ENCODE measurements at places on chromosomes 2 and 18.

DNA sequence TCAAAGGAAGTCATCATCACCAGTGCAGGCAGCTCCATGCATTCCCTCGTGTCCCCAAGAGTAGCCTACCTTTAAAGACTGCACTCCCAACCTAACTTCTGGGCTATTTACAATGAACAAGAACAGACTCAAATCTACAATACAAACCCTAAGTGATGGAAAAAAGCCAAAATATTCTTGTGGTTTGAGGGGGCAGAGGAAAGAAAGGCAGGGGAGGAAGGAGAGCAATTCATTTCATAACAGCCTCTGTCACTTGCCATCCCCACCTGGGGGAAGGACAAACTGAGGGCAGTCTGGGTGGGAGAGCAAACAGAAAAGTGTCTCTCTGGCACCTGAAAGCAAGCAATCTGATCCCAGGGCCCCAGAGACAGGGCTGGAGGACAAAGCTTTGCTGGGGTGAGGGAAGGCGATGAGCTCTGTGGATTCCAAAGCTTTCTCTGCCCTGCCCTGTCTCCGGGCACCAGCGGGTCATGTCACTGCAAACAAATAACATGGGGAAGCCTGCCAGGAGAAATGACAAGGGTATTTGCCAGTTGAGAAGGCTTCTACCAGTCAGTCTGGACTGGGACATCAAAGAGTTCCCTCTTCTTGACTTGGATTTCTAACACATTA lies 528.0 kb upstream of the TNP1 start:
- DNase-seq = no peak

- no peak for DNase-seq
Measured at GRCh38 chr2:99488539-99489062, 1.2 kb downstream of the REV1 start.

DNA sequence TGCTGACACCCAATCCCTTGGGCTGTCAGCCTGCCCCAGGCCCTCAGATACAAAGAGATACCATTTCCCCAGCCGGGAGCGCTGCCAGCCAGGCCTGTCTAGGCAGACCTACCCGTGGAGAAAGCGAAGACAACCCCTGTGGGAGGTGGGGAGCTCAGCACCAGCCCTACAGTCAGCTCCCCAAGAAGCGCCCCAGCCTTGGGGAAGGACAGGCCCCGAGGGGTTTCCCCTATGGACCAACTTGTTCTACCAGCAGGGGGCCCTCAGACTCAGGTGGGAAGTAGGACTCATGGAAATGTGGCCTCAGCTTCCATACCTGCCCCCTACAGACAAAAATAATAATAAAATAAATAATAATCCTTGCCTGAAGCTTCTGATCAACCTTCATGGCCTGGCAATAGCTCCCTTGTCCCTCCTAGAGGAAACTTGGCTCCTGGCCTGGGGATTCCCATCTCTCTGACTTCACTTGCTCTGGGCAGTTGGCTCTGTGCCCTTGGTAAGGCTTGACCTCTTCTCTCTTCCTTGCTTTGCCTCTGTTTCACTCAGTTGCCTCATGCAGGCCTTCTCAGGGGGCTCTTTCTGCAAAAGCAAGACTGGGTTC lies 7.0 kb downstream of the SLC35F6 start:
- DNase-seq = no peak

- DNase-seq = no peak
Measured at GRCh38 chr2:10254373-10255188, 48.1 kb upstream of the HPCAL1 start.

- no peak for DNase-seq
Measured at GRCh38 chr18:48113691-48114090, 183.2 kb upstream of the SMAD2 start.

- no peak for DNase-seq
Measured at GRCh38 chr18:23593720-23594119, 7.4 kb upstream of the NPC1 start.

DNA sequence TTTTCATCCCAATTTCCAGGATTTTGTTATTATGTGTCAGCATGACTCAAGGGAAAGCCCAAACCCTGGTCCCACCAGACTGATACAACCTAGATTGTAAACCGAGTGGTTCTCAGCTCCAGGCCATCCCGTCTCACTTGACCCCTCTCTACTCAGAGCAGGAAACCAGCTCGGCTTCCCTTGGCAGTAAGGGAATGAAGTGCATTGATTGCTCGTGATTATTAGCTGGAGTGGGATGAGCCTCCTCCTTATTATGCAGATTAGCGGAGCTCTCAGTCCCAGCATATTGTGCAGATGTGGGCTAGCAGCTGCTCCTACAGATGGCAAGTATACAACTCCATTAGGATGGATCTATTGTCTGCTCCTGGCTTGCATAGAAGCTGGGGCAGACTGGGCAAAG lies 167.6 kb downstream of the LNPK start:
- no peak for DNase-seq

- no peak for DNase-seq
Measured at GRCh38 chr2:16130906-16131400, 190.6 kb downstream of the MYCN start.

DNA sequence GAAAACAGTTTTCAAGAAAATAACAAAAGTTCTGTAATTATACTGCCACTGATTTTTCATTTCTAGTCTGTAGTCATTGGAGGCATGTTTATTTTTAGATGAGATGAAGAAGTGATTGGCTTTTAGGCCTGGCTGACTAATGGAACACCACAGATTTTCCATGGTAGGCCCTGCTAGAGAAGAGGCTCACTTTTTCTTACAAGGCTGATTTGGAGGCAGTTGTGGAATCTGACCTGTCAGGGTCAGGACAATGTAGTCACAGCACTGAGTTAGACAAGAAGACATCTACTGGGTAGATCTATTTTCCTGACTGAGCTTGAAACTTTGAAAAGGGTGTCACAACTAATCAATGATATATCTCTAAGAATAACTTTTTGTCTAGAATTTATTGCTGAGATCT lies 43.9 kb downstream of the KDM3A start:
- DNase-seq = no peak

GRCh38 chr2:167475791-167476190 lies 587.5 kb downstream of the XIRP2 start:
- DNase-seq = no peak

DNA sequence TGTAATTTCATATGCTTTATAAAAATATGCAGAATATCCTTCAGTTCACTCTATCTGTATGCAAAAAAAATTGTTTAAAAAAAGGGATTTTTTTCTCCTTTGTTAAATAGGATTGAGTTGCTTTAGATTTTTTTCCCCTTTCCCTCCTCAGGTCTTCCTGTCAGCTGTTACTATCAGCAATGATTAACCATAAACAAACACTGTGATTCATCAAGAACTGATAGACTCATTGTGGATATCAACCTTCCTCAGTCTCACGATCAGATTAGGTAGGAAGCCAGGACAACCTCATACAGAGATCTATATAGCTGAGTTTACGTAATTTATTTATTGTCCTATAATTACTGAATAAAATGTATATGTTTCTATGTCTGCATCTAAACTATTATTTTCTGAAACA lies 2136.2 kb upstream of the CELF4 start:
- no peak for DNase-seq

DNA sequence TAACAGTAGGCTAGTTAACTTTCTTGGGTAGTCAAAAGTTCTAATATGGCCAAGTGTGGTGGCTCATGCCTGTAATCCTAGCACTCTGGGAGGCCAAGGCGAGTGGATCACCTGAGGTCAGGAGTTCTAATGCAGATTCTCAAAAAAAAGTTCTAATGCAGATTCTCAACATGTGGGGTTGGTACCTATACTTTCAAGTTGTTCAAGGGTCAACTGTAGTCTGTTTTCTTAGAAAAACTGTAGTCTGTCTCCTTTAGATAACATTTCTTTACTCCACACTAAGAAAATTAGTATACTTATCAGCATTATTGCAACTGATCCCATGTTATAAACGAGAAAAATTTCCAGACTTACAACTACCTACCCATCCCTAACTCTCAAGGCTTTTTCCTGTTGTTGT lies 16.6 kb downstream of the INO80D start:
- DNase-seq = no peak

GRCh38 chr18:72541871-72542332 lies 2.2 kb downstream of the CBLN2 start:
- DNase-seq = no peak

- no peak for DNase-seq
Measured at GRCh38 chr2:23350041-23350791, 34.8 kb upstream of the KLHL29 start.

- DNase-seq = no peak
Measured at GRCh38 chr18:23772327-23773024, 83.2 kb downstream of the LAMA3 start.

DNA sequence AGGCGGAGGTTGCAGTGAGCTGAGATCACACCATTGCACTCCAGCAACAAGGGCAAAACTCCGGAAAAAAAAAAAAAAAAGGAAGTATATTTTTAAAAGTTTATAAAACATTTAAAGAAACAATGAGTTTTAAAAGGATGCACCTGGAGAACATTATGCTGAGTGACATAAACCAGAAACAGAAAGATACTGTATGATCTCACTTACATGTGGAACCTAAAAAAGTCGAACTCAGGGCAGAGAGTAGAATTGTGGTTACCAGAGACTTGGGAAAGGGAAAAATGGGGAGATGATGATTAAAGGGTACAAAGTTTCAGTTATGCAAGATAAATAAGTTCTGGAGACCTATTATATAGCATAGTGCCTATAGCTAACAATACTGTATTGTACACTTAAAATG lies 52.8 kb upstream of the RTN4 start:
- DNase-seq = no peak

- no peak for DNase-seq
Measured at GRCh38 chr2:141992695-141993094, 138.1 kb downstream of the LRP1B start.

DNA sequence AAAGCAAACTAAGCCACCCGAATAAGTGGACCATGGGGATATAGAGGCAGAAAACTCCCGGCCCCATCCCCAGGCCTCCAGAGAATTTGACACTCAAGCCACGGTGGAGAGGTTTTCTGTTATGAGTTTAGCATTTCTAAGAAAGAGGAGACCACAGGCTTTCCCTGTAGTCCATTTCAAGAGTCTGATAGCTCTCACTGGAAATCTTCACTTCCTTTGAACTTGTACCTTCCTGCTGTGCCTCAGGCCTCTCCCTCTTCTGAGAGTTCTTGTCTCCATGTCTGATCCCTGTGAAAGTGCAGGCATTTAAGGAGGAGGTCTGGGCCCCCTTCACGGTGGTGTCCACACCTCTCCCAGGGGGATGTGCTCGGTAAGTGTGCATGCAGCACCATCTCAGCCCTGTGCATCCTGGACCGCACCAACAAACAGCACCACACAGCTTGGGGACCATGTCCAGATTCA lies 113.7 kb downstream of the BCL2 start:
- no peak for DNase-seq

GRCh38 chr2:146681991-146682390 lies 1162.8 kb upstream of the ACVR2A start:
- no peak for DNase-seq

DNA sequence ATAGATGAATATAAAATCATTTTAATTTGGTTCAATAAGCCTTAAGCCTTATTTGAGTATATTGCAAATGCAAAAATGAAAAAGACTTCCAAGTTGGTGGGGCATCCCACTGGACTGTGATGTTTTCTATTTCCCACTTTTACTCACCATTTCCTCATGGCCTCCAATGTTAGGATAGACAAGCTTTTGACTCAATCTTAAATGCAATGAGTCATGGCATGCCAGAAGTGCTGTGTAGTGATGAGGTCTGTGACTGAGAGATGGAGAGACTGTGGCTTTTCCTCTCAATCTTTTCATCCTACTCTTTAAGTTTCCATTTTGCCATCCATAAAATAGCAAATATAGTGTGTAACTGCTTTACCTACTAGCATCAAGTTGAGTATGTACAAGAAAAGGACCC lies 1401.2 kb upstream of the CELF4 start:
- no peak for DNase-seq

GRCh38 chr2:2731101-2731815 lies 400.2 kb upstream of the MYT1L start:
- DNase-seq = no peak

DNA sequence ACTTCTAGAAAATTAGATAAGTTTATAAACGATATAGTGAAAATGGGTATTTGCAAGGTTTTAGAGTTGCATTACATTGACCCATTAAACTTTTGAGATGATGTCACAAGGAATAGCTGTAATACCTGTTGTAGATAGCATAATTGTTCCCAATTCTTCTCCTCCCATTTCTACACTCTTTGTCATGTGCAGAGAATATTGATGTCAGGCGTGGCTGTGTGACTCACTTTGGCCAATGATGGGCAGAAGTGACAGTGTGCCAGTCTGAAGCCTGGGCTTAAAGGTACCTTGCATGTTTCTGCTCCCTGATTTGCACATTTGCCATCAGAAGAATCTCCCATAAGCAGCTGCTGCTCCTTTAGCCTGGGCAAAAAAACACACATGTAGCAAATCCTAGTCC lies 26.9 kb upstream of the CCBE1 start:
- DNase-seq = no peak

DNA sequence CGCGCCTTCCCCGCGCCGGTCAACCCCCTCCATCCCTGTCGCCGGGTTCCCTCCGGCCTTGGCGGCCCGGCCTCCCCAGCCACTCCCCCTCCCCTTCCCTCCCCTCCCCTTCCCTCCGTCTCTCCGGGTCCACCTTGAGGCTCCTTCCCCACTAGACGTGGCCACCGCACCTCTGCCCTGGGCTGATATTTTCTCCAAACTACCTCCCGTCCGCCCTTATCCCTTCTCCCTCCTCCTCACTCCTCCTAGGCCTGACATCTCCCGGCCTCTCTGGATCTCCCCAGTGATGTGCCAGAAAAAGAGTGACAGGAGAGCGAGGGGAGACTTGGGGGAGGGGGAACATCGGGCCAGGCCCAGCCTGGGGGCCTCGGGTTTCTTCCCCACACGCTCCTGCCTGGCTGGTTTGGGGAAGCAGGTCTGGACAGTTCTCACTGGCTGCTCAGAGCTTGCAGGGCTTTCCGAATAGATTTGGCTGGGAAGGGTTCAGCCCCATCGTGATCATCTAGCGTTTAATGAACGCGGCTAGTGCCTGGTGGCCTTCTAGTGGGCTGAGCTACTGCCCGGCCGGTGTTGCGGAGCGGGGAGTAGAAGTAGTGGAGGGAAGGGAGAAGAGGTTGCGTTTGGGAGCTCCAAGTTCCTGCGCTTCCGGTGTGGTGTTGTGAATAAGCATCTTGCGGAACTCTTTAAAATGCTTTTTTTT lies 641 bp downstream of the MAPRE3 start:
- DNase-seq = no peak

DNA sequence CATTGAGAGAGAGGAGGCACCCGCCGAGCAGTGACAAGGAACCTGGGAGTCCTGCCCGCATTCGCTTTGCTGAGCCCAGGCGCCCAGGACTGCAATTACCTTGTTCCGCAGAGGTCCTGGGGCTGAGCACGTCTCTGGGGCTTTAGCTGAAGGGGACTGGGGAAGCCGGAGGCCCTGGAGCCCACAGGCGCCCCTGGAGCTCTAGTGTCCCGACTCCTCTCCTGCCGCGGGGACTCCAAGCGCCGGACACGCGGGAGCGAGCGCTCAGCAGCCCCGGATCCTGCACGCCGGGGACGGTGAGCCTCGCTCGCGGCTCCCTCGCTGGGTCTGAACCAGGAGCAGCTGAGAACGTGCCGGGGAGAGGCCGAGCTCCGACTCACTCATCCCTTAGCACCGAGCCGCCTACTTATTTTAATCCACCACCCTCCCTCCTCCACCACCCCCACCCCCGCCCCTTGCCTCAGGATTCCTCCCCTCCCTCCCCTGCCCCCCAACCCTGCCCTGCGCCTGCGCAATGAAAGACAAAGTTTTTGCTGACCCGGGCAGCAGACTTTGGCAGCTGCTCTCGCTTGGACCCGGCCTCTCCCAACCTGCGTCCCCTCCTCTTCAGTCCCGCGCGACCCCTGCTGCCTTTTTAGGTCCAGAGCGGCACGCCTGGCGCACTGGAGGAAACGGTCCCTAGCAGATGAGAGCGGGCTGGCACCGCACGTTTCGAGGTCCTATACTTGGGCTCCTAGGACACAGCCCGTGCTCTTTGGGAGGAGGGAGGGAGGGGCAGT lies at the start of gene OSR1:
TSS of gene OSR1 (minus strand) at position 382 of the 779 bp plus-strand sequence. CDS start 4,818 bp downstream, outside the sequence.
- DNase-seq = no peak

Measured in stimulated activated naive B cell treated with anti-CD40 and anti-IgM and Interleukin-4, amounts not matched to agents 10 μg/mL and 1 μg/mL and 100 μg/mL, for 72 hours (primary cell).